ENCODE measurements at places on chromosomes 11 and 22. TPM values are rescaled to one million over a fixed set of nuclear protein-coding genes. Genes with fewer than 3 reads are reported as not detected.

PTGDR2 gene
- total RNA-seq = 0.07 TPM

CECR2 gene
- total RNA-seq = 1.6 TPM

LARGE1 gene
- 22.2 TPM for total RNA-seq

TCF20 gene
- total RNA-seq = 62.1 TPM

LDLRAD3 gene
- total RNA-seq = not detected

- no peak for DNase-seq
- H3K36me3 ChIP-seq = no peaks in the 10 kb centered on the region
- H3K27me3 ChIP-seq = no peaks in the 10 kb centered on the region
- H3K4me1 ChIP-seq = no peaks in the 10 kb centered on the region
- no peak overlapping the region for H3K27ac ChIP-seq
Measured at GRCh38 chr11:36333468-36333867, 37.4 kb downstream of the PRR5L start.

DNA sequence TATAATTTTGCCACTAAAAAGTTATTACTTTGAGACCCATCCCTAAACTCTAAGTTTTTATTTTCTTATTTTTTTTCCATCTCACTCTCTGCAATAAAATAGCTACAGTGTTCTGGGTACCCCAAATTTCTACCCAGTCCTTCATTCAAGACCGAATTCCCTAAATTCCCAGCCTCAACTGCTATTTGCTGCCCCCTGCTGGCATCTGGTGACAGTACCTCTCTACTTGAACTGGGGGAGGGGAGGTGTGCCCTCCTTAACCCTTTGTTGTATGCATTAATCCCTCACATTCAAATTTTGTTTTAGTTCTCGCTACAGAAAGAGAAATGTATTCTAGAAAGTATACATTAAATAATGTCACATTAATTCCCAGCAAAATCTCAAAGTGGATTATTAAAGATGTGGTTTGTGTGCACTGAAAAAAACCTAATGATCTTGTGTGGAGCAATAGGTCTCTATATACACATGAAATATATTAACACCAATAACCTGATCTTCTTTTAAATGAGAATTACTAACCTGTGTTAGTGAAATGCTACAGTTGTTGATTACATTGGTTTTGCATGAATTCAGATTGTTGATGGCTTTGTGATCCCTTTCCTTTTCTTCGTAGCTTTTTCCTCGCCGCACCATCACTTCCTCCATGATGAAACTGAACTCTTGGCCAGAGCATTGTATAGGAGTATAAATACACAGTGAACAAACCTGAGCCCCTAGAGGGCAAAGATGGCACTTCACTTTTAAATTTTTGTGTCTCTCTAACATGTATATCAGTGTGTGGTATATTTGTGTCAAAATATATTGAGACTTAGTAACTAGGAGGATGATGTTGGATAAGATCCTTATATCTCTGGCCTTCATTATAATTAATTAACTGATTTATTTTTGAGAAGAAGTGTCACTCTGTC lies 590.0 kb downstream of the METTL15 start:
- H3K36me3 ChIP-seq = no peaks in the 10 kb centered on the region
- no peak for DNase-seq
- H3K27ac ChIP-seq = no peak overlapping the region
- H3K4me1 ChIP-seq = no peaks in the 10 kb centered on the region

DNA sequence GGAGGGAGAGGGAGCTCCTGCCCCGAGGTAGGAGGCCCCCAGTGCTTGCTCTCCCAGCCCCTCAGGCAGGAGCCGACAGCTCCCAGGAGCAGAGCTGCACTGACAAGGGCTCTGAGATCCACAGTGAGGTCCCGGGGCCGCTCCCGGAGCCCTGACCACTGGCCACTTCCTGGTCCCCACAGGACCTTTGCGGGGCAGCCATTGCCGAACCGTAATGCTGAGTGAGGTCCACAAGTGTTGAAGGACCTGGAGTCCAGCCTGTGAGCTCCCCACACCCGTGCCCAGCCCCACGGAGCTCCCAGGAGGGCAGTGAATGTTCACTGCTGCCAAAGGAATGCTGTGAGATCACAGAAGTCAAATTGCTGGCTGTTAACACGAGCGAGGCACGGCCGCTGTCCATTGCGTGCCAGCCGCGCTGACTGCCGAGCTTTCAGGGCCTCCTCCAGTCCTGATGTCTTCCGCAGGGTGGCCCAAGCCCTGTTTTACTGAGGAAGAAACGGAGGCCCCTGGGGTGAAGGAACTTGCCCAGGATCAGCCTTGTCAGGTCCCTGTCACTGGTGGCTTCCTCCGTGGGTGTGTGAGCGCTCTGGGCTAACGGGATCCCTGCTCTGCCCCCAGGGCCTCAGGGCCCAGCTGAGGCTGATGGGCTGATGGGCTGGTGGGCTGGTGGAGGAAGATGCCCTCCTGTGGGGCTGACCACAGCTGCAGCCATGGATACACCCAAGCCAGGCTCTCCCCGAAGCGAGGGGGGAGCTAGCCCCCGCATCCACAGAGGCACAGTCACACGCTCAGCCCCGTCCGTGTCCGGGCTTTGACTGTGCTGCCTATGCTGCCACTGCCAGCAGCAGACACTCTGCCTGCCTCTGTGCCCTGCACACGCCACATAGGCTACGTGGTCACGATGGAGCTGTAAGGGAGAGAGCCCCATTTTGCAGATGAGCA lies 70.8 kb downstream of the WNT7B start:
- no peak overlapping the region for H3K4me3 ChIP-seq
- no peak overlapping the region for H3K27ac ChIP-seq
- no peak for DNase-seq

DNA sequence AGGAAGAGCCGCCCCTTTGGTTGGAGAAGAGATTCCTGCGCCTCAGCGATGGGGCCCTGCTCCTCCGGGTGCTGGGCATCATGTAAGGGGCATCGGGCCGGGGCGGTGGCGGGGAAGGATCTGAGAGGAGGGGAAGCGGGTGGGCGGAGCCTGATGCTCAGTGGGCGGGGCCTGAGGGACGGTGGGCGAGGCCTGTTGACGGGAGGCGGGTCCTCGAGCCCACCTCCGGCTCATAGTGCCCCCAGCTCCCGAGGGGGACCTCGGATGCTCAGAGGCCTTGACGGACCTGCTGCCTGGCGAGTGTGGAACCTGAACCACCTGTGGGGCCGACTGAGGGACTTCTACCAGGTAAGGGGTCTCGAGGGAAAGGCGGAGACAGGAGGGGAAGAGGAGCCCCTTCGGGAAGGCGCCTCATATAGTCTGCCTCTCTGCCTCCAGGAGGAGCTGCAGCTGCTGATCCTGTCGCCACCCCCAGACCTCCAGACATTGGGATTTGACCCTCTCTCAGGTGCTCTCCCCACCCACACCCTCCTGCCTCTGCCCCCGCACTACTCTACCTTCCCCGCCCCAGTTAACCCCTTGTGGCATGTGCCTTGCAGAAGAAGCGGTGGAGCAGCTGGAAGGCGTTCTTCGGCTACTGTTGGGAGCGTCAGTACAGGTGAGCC lies 799 bp downstream of the CCDC88B start:
- H3K4me3 ChIP-seq = peak overlapping the region; percentile 90
- H3K27ac ChIP-seq = peak overlapping the region; percentile 94
- DNase-seq = peak; percentile 85
- H3K4me1 ChIP-seq = peaks cover 62% of the 10 kb centered on the region
- peaks cover 41% of the 10 kb centered on the region for H3K36me3 ChIP-seq
- no peaks in the 10 kb centered on the region for H3K27me3 ChIP-seq

GRCh38 chr11:2942872-2943710 lies 13.9 kb upstream of the PHLDA2 start:
- no peak overlapping the region for H3K4me3 ChIP-seq
- DNase-seq = no peak
- H3K27ac ChIP-seq = peak overlapping the region; percentile 12

- no peak overlapping the region for H3K4me3 ChIP-seq
- H3K4me1 ChIP-seq = peaks cover 29% of the 10 kb centered on the region
- no peaks in the 10 kb centered on the region for H3K36me3 ChIP-seq
- no peaks in the 10 kb centered on the region for H3K27me3 ChIP-seq
Measured at GRCh38 chr11:103903621-103904323, 132.7 kb upstream of the DDI1 start.

DNA sequence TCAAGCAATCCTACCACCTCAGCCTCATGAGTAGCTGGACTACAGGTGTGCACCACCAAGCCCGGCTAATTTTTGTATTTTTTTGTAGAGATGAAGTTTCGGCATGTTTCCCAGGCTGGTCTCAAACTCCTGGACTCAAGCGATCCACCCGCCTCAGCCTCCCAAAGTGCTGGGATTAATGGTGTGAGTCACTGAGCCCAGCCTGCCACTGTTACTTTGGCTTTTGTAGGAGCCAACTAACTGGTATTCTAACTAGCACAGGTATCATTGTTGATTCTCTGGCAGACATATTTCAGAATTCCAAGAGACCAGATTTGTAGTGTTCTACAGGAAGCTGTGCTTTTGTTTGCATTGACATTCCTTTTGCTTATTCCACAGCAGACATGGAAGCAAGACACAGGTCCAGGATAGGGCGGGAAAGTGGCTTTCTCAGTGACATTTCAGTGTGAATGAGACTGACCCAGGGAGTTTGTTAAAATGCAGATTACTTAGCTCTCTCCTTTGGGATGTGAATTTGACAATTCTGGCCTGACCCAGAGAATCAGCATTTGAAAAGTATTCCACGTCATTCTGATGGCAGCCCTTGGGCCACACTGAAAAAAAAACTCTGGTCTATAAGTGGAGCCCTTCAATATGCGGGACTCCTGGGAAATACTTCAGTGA lies 52.2 kb upstream of the PAX6 start:
- peaks cover 29% of the 10 kb centered on the region for H3K27me3 ChIP-seq
- H3K4me3 ChIP-seq = no peak overlapping the region
- DNase-seq = no peak
- no peak overlapping the region for H3K27ac ChIP-seq

DNA sequence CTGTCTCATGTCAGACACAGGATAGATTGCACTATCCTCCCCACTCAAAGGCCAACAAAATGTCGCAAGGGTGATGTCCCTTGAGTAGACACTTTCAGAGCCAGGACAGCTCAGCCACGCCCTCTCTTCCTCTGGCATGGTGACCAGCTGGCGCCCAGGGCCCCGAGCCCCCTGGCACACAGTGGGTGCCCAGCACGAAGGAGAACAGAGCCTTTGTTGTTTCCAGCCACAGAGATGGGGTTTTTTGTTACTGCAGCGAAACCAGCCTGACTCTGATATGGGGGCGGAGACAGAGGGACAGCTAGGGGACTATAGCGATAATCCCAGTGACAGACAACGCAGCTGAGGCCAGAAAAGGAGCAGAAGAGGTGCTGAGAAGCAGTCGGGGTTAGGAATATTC lies 23.3 kb upstream of the CCND1 start:
- H3K27ac ChIP-seq = no peak overlapping the region
- H3K4me1 ChIP-seq = no peaks in the 10 kb centered on the region
- H3K36me3 ChIP-seq = no peaks in the 10 kb centered on the region
- H3K27me3 ChIP-seq = peaks cover 32% of the 10 kb centered on the region
- DNase-seq = no peak

DNA sequence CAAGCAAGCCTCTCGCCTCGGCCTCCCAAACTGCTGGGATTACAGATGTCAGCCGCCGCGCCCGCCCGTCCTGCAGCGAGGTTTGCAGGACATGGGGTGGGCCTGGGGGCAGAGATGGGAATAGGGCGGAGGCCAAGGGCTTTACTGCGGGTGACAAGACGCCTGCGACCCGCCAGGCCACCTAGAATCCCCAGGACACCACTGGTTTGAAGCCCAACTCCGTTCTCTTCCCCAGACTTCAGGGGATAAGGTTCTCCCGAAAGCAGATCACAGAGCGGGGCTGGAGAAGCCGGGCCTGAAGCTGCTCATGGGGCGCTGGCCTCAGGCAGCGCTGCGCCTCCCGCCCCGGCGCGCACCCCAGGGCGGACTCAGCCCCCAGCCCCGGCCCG lies 354 bp downstream of the POLR2L start:
- peaks cover 36% of the 10 kb centered on the region for H3K36me3 ChIP-seq
- no peak for DNase-seq
- H3K4me1 ChIP-seq = peaks cover 35% of the 10 kb centered on the region
- H3K27me3 ChIP-seq = peaks cover 5% of the 10 kb centered on the region
- peak overlapping the region; percentile 83 for H3K27ac ChIP-seq

DNA sequence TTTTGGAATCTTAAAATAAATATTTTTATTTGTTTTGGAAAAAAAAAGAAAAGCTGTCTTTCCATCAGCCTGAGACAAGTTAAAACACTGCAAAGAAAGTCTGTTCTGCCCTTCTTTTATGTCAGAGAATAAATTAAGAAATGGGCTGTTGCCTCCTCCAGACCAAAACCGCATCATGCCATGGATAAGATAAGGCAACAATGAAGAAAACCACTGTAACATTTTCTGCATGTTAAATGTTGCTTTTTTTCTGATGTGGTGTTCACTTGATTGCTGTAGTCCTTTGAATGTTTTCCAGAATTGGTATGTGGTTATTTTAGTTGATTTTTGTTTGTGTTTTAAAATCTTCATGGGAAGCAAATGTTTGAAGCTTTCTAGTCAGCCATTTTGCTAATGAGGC lies 319.2 kb upstream of the CNTN5 start:
- no peaks in the 10 kb centered on the region for H3K4me1 ChIP-seq
- no peak overlapping the region for H3K27ac ChIP-seq
- H3K36me3 ChIP-seq = no peaks in the 10 kb centered on the region
- H3K27me3 ChIP-seq = no peaks in the 10 kb centered on the region
- no peak overlapping the region for H3K4me3 ChIP-seq

DNA sequence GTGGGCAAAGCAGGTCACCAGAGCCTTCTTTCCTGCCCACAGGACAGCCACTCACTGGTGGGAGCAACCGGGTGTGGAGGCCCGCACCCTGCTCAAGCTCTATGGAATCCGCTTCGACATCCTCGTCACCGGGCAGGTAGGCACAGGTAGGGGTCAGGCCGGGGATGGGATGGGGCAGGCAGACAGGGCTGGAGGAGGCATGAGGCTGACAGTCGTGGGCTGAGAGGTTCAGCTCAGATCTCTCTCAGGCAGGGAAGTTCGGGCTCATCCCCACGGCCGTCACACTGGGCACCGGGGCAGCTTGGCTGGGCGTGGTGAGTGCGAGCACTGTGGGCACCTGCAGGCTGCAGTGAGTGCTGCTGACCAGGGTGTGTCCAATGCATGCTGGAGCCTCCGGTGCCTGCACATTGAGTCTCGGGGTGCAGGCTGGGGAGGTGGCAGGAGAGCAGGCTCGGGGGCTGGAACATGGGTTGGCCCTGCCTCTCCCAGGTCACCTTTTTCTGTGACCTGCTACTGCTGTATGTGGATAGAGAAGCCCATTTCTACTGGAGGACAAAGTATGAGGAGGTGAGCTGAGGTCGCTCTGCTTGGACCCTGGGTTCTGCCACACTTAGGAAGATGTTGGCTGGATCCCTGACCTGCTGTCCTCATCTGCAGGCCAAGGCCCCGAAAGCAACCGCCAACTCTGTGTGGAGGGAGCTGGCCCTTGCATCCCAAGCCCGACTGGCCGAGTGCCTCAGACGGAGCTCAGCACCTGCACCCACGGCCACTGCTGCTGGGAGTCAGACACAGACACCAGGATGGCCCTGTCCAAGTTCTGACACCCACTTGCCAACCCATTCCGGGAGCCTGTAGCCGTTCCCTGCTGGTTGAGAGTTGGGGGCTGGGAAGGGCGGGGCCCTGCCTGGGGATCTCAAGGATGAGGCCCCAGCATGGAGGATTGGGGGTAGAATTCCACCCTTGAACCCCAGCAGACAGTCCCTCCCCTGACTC lies 6.3 kb downstream of the SLC7A4 start:
- H3K36me3 ChIP-seq = no peaks in the 10 kb centered on the region
- peaks cover 14% of the 10 kb centered on the region for H3K27me3 ChIP-seq
- H3K4me3 ChIP-seq = no peak overlapping the region
- no peak for DNase-seq
- no peak overlapping the region for H3K27ac ChIP-seq
- H3K4me1 ChIP-seq = peaks cover 3% of the 10 kb centered on the region
